ENCODE measurements at places on chromosomes 16 and 17. TPM values are rescaled to one million over a fixed set of nuclear protein-coding genes. Genes with fewer than 3 reads are reported as not detected.

The IGSF6 gene
- total RNA-seq: not detected

The OR1F1 gene
- not detected for total RNA-seq

The TP53I13 gene
- 14.3 TPM for total RNA-seq

The HOXB1 gene
- total RNA-seq: not detected

The KRTAP4-3 gene
- total RNA-seq: not detected

The IL21R gene
- 0.86 TPM for total RNA-seq

The TBC1D3 gene
- not detected for total RNA-seq

The UNC45B gene
- 2.2 TPM for total RNA-seq

The ZMYND15 gene
- total RNA-seq: not detected

The LHX1 gene
- 2.6 TPM for total RNA-seq

The MIEN1 gene
- 52.2 TPM for total RNA-seq

The MKS1 gene
- total RNA-seq: 41.8 TPM

The TBC1D3E gene
- total RNA-seq: not detected

The RCVRN gene
- not detected for total RNA-seq

The KCNJ2 gene
- 1.3 TPM for total RNA-seq

The CCDC92B gene
- 19.0 TPM for total RNA-seq

The LAT gene
- total RNA-seq: 8.3 TPM

The AMZ2 gene
- 68.5 TPM for total RNA-seq

The ZNF385C gene
- 1.5 TPM for total RNA-seq

The GSG1L gene
- 0.91 TPM for total RNA-seq

The PRSS33 gene
- 0.39 TPM for total RNA-seq

The C16orf95 gene
- 9.2 TPM for total RNA-seq

The CACNG5 gene
- 45.1 TPM for total RNA-seq

The GAST gene
- not detected for total RNA-seq

The KLHL10 gene
- not detected for total RNA-seq

The RSAD1 gene
- 22.0 TPM for total RNA-seq

The RNF112 gene
- 8.6 TPM for total RNA-seq

The ELMO3 gene
- total RNA-seq: 2.1 TPM

The SHBG gene
- not detected for total RNA-seq

The SCNN1B gene
- total RNA-seq: 0.34 TPM

The ENPP7 gene
- not detected for total RNA-seq

The TBC1D10B gene
- total RNA-seq: 85.2 TPM

The ABCA6 gene
- 1.6 TPM for total RNA-seq

The VASN gene
- total RNA-seq: 4.1 TPM

The STH gene
- 4.1 TPM for total RNA-seq

The ABAT gene
- total RNA-seq: 70.9 TPM

The LRRC46 gene
- 1.3 TPM for total RNA-seq

The SDR42E2 gene
- not detected for total RNA-seq

The TMC7 gene
- total RNA-seq: 2.5 TPM

The GUCY2D gene
- total RNA-seq: not detected

The CEP112 gene
- 8.5 TPM for total RNA-seq

The CCDC200 gene
- not detected for total RNA-seq

The PRSS22 gene
- not detected for total RNA-seq

The RNF43 gene
- not detected for total RNA-seq

Data from glutamatergic neuron (in vitro differentiated cells).